Adrenal gland (tissue), 19 donors: ENCODE measurements at places on chromosomes 5 and 9.

DNA sequence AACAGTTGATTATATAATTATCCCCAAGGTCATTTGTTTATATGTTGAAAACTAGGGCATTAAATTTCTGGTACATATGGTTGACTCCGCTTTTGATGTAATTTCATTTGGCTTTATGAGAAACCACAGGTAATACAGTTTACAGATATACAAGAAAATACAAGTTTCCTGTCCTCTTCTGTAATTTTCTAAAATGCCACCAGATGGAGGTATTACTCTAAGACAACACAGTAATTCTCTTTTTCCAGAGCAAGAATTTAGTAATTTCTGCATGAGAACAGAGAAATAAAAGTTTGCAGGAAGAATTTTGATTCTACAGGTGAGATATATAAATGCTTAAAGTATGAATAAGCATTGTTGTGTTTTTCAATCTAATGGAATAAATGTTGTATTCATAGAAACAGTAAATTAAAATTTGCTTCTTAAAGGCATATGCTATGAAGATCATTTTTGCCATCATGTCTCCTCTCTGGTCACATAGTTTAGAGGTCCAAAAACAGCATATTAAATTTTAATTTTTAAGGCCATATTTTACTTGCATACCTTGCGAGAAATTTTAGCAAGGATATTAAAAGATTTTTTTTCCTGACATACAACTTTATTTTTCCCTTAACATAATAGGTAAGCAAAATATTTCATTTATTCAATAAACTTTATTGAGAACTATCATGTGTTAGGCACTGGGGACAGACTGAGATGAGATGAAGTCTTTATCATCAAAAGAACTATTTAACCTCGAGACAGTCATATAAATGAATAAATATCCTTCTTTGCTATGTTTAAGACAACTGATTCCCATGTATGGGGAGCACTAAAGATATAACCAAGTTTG is 22.7 kb downstream of the CHD1 start:
- no peak for DNase-seq
- no peaks in the 10 kb centered on the region for H3K27me3 ChIP-seq
- H3K4me3 ChIP-seq: no peak overlapping the region
- H3K4me1 ChIP-seq: peaks cover 13% of the 10 kb centered on the region

DNA sequence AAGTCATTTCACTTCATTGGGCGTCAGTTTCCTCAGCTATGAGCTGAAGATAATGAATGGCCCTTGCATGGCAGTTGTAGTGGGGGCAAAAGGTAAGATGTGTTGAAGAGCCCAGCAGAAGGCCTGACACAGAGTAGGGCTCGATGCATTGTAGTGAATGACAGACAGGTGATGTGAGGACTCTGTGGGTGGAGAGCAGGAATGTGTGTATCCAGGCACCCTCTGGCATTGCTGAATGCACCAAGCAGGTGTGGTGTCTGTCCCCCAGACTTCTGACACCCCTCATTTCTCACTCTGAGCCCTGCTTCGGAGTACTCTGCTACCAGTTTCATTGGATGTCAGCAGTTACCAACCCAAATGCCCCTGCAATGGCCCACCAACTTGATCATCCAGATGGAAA is 22.4 kb downstream of the LHX2 start:
- H3K27ac ChIP-seq: no peak overlapping the region
- H3K4me3 ChIP-seq: no peak overlapping the region
- no peaks in the 10 kb centered on the region for H3K4me1 ChIP-seq
- H3K36me3 ChIP-seq: no peaks in the 10 kb centered on the region
- DNase-seq: no peak

DNA sequence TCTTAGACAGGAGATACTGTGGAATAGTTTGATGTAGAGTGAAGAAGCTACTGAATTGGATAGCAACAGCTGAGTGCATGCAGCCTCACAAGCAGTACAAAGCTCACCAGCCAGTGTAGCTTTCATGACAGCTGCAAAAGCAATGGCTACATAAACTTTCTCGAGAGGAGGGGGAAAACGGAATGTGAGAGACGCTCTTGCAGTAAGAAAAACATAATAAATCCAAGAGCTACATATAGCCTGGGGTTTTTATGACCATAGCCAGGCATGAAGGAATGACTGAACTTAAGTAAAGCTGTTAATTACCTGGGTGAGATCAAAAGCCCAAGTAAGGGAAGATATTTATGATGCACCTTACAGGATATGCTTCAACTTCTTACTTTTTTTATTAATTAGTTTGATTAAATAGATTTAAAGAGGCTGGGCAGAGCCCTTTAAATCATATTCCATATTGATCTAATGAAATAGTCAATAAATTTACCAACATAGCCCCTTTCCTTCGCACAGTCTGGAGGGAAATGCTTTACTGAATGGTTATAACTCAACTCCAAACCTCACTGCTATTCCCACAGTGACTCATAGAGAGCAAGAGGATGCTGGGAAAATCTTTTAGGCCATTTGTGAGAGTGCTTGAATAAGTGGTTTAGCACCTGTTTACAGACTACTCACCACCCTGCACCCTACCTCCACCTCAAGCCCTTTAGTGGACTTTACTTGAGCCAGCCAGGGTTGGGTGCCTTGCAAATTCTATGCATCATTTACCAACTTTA is 407.2 kb upstream of the CLINT1 start:
- no peaks in the 10 kb centered on the region for H3K27me3 ChIP-seq
- no peak overlapping the region for H3K4me3 ChIP-seq
- no peaks in the 10 kb centered on the region for H3K4me1 ChIP-seq
- DNase-seq: no peak
- no peaks in the 10 kb centered on the region for H3K36me3 ChIP-seq

GRCh38 chr9:92775466-92775865 is 10.8 kb upstream of the BICD2 start:
- H3K4me1 ChIP-seq: no peaks in the 10 kb centered on the region
- H3K27me3 ChIP-seq: no peaks in the 10 kb centered on the region
- H3K36me3 ChIP-seq: no peaks in the 10 kb centered on the region
- H3K27ac ChIP-seq: no peak overlapping the region

DNA sequence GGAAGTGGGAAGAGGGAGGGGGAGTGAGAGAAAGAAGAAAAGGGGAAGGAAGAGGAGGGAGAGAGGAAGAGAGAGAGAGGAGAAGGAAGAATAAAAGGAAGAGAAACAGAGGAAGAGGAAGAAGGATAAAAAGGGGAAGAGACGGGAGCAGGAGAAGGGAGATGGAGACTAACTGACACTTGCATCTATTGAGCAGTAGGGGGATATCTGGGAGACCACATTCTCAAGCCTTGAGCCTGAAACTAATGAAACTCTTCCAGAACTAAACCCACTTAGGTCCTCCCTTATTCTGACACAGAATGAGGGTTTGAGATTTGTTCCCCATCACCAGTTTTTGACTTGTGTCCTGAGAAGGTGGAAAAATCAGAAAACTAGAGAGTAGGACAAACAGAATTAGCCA is 533.3 kb downstream of the CDH12 start:
- no peaks in the 10 kb centered on the region for H3K36me3 ChIP-seq
- H3K4me3 ChIP-seq: no peak overlapping the region
- no peaks in the 10 kb centered on the region for H3K27me3 ChIP-seq
- H3K4me1 ChIP-seq: no peaks in the 10 kb centered on the region
- no peak for DNase-seq
- no peak overlapping the region for H3K27ac ChIP-seq
